ENCODE measurements at places on chromosomes 4 and X. TPM values are rescaled to one million over a fixed set of nuclear protein-coding genes. Genes with fewer than 3 reads are reported as not detected.

DDX3X gene
- total RNA-seq: 257 TPM

CLCN4 gene
- 3.3 TPM for total RNA-seq

PNPLA4 gene
- total RNA-seq: 13.9 TPM

EDNRA gene
- 0.30 TPM for total RNA-seq

SORBS2 gene
- 1.0 TPM for total RNA-seq

PRPS2 gene
- total RNA-seq: 45.0 TPM

CXCL1 gene
- 6.0 TPM for total RNA-seq

GATA1 gene
- total RNA-seq: not detected

Measured in A549 treated with Mapracorat at 1 μM for 4 hours (cell line).